Suppressor macrophage treated with lipopolysaccharide for 1 hour (primary cell): ENCODE measurements at places on chromosomes 3 and 15.

- peak; percentile 52 for DNase-seq
These were observed 113.8 kb downstream of the MBNL1 start for GRCh38 chr3:152382312-152383135.

DNA sequence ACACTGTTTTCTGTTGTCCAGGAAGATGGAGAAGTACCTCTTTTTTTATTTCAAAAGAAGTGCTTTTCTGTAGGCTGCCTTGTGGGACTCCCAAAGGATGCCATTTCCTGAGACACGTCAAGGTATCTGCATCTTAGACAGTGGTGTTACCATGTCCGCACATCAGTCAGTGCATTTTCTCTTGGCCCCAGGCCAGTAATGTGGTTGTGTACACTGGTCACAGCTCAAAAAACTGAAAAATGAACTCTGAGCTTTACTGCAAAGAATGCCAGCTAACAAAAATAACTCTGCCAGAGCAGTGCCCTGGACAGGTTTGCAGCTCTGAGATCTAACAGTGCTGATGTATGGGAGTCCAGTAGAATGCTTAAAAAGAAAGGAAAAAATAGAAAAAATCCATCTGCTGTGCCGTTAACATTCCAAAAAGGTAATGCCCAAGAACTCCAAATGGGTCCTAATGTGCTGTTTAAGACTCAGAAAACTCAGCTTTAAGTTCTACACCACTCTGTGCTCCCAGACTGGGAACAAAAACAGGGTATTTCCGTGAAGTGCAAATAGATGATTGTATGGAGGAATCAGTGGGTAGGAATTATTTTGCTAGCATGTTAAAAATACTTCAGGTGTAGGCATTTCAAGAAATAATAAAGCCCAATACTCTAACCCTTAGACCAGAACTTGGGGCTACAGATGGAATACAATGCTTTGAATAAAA lies 315.9 kb downstream of the FEZF2 start:
- DNase-seq = no peak

DNA sequence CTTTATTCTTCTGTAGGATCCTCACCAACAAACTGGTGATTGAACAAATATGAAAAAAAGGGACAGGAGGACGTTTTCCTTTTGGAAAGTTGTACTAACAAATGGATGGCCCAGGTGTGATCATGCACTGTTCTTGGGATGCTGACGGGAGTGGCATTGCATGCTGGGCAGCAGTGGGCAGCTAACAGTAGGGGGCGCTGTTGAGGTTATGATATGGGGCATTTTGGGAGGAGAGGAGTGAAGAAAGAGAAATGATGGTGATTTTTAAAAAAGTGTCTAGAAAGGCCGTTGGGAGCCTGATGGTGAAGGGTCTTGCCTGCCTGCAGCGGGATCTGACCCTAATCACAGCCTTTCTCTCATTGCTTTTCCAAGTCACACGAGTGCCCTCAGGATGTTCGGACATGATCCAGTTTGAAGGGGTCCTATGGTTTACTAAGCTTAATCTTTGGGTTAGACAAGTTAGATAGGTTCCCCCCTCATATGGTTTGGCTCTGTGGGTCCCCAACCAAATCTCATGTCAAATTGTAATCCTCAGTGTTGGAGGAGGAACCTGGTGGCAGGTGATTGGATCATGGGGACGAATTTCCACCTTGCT lies 46.2 kb upstream of the PRTG start:
- DNase-seq = peak; percentile 11

DNA sequence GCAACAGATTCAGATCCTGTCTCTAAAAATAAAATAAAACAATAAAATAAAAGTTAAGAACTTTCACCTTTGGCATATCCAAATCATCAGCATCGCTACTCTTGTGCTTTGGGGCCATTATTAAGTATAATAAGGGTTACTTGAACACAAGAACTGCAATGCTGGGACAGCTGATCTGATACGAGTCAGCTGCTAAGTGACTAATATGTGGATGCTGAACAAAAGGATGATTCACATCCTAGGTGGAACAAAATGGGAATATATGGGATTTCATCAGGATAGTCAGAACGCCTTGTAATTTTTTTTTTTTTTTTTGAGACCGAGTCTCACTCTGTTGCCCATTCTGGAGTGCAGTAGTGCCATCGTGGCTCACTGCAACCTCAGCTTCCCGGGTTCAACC lies 29.7 kb downstream of the BUB1B start:
- peak; percentile 70 for DNase-seq

DNA sequence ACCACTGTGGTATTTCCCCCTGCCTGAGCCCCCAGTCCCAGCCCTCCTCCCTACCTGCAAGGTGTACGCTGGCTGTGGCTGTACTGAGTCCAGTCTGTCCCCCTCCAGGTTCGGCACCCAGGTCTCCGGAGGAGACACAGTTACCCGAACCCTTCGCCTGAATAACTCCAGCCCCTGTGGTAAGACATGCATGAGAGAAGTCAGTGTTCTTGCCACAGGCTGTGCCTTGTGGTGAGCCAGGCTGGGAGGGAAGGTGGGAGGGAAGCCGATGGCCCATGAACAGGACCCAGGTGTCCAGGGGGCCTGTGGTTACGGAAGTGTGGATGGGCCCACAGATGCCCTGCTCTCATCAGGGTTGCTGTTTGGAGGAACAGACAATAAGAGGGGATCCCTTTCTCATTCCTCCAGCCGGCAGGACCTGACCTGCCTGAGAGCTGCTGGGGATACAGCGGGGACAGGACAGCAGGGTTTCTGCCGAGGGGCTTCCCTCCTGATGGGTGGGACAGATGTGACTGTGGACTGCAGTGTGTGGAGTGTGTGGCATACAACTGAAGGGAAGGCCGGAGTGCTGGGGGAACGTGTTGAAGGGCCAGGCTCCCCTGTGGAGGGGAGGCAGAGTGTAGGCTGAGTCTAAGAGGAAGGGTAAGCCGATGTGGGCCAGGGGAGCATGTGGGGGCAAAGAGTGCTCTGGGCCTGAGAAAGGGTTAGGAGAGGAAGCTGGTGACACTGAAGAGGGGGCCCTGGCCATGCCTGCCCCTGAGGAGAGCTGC lies 21.9 kb downstream of the ACAA1 start:
- no peak for DNase-seq
